ENCODE measurements at places on chromosomes 16 and 17. TPM values are rescaled to one million over a fixed set of nuclear protein-coding genes. Genes with fewer than 3 reads are reported as not detected.

The TMC5 gene
- not detected for total RNA-seq

The TMEM238L gene
- total RNA-seq: not detected

The KRT33B gene
- total RNA-seq: not detected

The MEFV gene
- total RNA-seq: not detected

The SLC16A11 gene
- total RNA-seq: 0.69 TPM

The GFER gene
- 15.4 TPM for total RNA-seq

The ZC3H7A gene
- total RNA-seq: 27.8 TPM

The SLC52A1 gene
- total RNA-seq: 0.69 TPM

The PDF gene
- total RNA-seq: 22.1 TPM

The PRSS33 gene
- total RNA-seq: not detected

The KIFC3 gene
- 53.0 TPM for total RNA-seq

The MT1F gene
- 2.9 TPM for total RNA-seq

The MT1X gene
- total RNA-seq: 26.2 TPM

The FBXO39 gene
- not detected for total RNA-seq

The DYNC1LI2 gene
- 68.7 TPM for total RNA-seq

The NPIPB2 gene
- 0.30 TPM for total RNA-seq

The TBC1D3G gene
- total RNA-seq: 0.89 TPM

The DNAH2 gene
- 0.93 TPM for total RNA-seq

The SLC16A6 gene
- 0.20 TPM for total RNA-seq

The RPL13 gene
- 9,942 TPM for total RNA-seq

The ARHGDIA gene
- 442 TPM for total RNA-seq

The MILR1 gene
- 20.6 TPM for total RNA-seq

The TMEM204 gene
- 53.5 TPM for total RNA-seq

The SOCS1 gene
- 2.4 TPM for total RNA-seq

The NOD2 gene
- 0.33 TPM for total RNA-seq

The FSCN2 gene
- total RNA-seq: 1.2 TPM

The GCGR gene
- not detected for total RNA-seq

The RASL10B gene
- total RNA-seq: not detected

The GPR142 gene
- not detected for total RNA-seq
